ENCODE measurements at places on chromosomes 12 and 14.

DNA sequence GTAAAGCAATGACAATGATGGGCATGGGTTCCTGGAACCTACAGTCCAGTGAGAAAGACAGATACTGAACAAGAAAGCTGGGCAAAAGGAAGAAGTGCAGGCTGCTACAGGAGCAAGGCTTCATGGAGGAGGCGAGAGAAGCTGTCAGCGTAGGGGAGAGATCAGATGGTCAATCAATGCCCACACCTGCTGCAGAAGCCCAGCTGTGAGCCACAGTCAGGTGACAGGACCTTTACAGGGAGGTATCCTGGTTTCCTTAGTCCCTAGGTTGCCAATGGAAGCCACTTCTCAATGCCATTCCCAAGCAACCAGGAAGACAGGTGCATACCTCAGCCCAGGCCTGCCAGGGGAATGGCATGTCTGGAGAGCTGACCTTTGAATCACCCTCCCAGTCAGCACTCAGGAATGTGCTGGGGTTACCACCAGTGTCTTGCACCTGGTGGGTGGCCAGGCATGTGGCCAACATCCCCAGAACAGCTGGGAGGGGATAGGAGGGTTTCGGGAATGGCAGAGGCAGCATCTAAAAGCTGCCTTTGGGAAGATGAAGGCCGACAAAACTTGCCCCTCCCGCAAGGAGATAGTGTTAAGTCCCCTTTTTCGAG is 170.3 kb downstream of the TTC7B start:
- DNase-seq = peak; percentile 81

GRCh38 chr12:71027856-71028255 is 107.3 kb upstream of the PTPRR start:
- no peak for DNase-seq

DNA sequence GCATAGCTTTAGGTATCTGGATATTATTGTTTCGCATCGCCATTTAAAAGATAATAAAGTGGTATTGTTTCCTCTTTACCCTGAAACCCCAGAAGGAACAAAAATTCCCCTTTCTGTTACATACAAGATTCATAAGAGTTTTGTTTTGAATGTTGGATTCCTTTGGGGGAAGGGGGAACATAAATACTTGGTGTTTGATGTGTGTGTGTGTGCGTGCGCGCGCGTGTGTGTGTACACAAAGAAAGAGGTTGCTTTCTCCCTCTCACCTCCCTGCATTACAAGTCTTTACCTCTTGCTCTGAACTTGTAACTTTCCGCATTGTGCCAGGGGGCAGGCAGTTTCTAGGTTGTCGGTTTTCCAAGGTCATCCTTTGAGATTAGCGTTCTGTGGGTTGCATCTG is 76.4 kb downstream of the GPATCH2L start:
- no peak for DNase-seq

DNA sequence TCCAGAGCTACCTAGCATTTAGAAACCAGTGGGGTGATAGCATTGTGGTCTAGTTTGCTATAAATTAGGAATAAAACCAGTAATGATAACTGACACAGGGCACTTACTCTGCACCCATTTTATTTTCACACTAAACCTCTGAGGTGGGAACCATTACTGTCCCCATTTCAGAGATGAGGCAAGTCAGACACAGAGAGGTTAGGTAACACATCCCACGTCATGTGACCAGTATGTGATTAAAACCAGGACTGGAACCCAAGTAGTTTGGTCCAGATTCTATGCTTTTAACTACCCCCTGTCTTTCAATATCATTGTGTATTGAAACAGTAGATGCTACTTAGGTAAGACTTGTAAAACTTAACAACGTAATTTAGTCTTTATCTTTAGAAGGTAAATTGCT is 110.2 kb downstream of the PLXNC1 start:
- DNase-seq = no peak

- DNase-seq = no peak
These were observed 8.8 kb upstream of the LRRK2 start for GRCh38 chr12:40215982-40216381.

GRCh38 chr12:10741845-10742244 is 18.7 kb upstream of the YBX3 start:
- DNase-seq = no peak

- DNase-seq = no peak
These were observed 18.8 kb downstream of the ACVRL1 start for GRCh38 chr12:51926064-51926632.

GRCh38 chr12:106058256-106059182 is 80.2 kb downstream of the NUAK1 start:
- DNase-seq = no peak

DNA sequence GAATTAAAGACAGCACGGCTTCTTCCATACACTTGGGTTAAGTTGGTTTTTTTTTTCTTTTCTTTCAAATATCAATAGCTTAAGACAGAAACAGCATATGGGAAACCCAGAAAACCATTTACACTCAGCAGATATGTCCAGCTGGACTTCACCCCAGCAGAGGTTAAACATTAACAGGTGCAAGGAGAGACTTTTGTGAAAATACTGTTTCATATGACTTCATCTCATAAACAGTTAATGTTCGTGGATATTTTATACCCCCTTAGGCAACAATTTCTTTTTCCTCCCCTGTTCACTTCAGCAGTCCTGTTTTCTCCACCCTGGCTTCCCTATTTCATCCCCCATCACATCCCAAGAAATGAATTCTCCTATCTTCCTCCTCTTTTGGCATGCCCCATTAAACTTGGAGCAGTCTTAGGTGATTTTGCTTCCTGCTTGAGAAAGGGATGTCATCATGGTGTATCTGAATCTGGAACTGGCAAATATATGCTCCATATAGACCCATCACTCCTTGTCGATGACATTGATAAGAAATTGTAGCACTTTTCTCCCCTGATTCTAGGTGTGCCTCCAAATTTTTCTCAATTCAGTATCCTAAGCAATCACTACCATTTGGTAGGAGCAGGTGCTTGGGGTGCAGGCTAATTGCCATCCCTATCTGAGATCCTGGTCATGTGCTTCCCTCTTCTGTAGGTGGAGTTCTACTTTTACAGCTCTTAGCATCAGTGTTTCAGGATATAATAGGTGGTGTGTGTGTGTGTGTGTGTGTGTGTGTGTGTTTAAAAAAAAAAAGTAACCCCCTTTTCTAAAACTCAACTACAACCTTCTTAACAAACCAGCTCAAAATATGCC is 67.9 kb downstream of the BMP4 start:
- no peak for DNase-seq

DNA sequence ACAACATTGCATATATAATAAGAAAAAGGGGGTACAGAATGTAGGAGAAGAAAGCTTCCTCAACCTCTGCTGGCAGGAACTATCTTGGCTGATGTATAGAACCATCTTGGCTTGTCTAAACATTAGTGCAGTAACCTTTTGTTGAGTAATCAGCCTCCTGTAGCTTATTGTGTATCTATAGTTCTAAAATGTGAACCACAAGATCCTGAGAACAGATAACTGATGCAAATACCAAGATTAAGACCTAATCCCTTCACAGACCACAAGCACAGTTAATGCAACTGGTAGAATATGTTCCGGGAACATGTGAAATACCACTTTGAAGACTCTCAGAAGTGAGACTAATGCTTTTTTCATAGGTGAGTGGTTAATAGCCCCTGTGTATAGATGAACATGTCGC is 50.7 kb upstream of the KCNC2 start:
- DNase-seq = no peak

GRCh38 chr12:123200414-123200813 is 32.5 kb downstream of the MPHOSPH9 start:
- DNase-seq = no peak

DNA sequence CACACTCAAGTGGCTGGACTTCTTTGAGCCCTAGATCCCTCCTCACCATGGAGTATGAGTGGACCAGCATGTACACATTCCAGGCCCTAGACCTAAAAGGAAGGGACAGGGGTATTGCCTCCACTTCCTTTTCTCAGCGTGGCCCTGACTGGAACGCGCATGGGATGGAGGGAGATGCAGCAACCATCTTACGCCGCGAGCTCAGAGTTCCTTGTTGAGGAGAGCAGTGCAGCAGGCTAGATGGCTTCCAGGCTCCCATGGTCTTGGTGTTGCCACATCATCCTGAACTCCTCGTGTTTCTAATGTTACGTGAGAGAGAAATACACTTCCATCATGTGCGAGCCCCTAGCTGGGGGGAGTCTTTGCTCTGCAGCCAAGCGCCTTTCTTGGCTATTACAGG is 61.8 kb upstream of the DIO3 start:
- no peak for DNase-seq

DNA sequence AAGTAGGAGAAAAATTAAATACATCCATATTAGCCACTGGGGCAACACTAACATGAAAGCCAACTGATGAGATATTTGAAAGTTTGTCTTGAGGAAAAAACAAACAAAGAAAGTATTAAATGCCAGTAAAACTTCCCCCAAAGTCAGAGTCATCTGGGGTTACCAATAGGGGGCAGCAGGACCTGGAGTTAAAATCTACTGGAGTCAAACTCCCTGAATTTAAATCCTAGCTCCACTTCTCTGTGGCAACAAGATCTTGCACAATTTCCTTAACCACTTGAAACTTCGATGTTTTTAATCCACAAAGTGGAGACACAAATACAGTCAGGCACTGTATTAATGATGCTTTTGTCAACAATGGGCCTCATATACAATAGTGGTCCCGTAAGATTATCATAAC is 14.4 kb downstream of the PLEKHG7 start:
- DNase-seq = no peak

DNA sequence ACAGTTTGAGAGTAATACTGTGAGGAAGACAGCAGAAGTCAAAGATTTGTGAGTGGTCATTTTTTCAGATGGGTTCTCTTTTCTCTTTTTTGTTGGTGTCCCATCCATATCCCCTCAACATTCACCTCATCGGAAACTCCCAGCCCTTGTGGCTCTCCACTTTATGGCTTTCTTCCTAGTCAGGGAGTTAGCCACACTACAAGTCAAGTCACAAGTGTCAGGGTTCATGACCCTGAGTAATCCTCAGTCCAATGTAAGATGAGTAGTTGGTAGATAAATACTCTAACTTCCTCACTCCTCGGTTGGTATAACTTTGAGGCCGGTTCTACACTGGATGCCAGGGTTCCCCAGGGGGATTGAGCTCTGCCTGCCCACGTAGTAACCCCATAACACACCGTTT is 41.4 kb downstream of the PTGER2 start:
- no peak for DNase-seq

GRCh38 chr12:75995691-75996090 is 35.9 kb downstream of the PHLDA1 start:
- no peak for DNase-seq

- no peak for DNase-seq
These were observed 345.6 kb downstream of the ADAMTS20 start for GRCh38 chr12:43206396-43206795.

- DNase-seq = no peak
These were observed 62.1 kb downstream of the ADGRD1 start for GRCh38 chr12:131015581-131016337.

- DNase-seq = no peak
These were observed 138.8 kb downstream of the CALM1 start for GRCh38 chr14:90535556-90536090.

- DNase-seq = no peak
These were observed 113.7 kb downstream of the RAD51B start for GRCh38 chr14:67933266-67933665.

DNA sequence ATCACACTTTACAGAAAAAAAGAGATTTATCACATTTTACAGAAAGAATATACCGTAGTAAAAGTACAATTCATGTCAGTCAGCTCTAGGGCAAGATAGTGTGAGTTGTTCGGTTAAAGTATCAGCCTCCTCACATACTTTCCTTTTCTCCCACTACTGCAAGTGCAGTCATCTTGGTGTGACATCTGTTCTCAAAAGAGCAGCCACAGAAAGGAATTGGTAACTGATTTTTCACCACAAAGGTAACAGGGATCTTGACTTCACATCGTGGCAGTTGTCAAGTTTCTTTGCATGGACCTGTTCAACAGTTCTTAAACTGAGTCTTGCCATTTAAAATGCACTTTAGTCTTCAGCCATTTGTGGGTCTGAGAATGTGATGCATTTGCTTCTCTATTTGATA is 5.0 kb upstream of the E2F7 start:
- no peak for DNase-seq

DNA sequence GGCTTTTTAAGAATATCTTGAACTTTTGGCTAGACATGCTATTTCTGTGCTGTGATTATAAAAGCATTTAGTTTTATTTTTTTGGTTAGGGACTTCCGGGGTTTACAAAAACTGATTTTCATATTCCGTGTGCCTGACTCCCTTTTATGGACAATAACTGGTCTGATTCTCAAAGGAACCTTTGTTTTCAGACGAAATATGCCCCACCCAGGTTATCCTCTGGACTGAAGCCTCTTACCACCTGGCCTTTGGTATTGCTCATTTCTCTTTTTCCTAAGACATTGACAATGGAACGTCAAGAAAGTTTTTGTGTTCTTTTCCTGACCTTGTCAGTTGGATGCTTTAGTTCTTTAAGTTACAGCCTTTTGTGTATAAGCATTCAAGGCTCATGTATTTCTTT is 10.8 kb downstream of the TIGAR start:
- no peak for DNase-seq

DNA sequence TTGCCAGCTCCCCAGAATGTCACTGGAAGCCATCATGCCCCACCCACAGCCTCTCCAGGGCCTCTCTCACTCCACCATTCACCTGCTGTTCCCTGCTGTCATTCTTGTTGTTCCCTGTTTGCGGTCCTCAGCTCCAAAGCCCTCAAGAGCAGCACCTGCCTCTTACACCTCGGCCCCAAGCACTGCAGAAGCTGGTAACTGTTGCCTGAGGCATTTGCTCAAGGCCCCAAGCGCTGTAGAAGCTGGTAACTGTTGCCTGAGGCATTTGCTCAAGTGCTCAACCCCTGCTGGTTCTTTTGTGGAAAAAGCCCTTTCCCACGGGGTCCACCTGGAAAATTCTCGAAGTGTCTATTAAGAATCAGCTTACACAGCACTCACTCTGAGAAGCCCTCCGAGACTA is 78.0 kb downstream of the ARL6IP4 start:
- DNase-seq = no peak

DNA sequence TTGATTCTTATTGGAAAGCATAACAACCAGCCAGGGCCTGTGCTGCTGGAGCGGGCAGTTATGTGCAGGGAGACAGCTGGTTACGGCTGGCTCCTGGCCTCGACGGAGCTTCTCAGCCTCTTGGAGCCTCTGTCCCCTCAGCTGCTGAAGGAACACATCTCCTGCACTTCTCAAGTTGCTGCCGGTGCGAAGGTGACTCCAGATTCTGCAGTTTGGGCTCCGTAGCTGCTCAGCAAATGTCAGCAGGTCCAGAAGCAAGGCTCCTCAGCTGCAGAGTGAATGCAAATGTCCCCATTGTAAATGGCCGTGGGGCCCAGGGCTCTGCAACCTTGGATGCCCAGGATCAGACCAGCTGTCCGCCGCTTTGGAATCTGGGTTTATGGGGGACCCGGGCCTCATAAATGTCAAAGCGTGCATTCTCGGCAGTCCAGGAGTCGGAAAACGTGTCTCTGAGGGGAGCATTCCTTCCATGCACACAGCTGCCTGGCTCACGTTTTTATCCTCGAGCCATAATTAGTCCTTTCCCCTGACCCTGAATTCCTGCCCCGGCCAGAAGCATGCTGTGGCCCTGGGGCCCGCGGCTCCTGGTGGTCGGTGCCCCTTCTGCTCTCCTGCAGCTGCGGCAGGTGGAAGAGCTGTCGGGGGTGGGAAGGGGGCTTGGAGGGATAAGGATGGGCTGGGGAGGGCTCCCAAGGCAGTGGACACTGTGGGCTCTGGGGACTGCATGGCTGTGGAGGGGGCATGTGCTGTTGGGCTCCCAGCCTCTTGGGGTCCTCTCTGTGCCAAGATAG is 106.0 kb downstream of the KIF26A start:
- no peak for DNase-seq

- no peak for DNase-seq
These were observed 312 bp downstream of the CDCA3 start for GRCh38 chr12:6850796-6851152.

- DNase-seq = no peak
These were observed 58.6 kb downstream of the TBX3 start for GRCh38 chr12:114625294-114625851.

GRCh38 chr12:21656905-21657325 is 727 bp downstream of the LDHB start:
- no peak for DNase-seq

Measured in epithelial cell of proximal tubule (primary cell).